Activated CD4-positive, alpha-beta T cell treated with anti-CD3 and anti-CD28 coated beads, Interleukin-2, amount 10 ng/mL, durations not matched to agents 24 days and 14 days (primary cell): ENCODE measurements at places on chromosomes 11 and 22. TPM values are rescaled to one million over a fixed set of nuclear protein-coding genes. Genes with fewer than 3 reads are reported as not detected.
A peak's percentile ranks its signal among the peaks of the same experiment; 100 is the strongest.

DNA sequence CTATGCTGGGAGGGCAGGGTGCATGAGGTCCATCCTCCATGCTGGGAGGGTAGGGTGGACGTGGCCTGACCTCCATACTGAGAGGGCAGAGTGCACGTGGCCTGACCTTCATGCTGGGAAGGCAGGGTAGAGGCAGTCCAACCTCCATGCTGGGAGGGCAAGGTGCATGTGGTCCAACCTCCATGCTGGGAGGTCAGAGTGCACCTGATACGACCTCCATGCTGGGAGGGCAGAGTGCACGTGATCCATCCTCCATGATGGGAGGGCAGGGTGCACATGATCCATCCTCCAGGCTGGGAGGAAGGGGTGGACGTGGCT lies 622.2 kb downstream of the BRD1 start:
- DNase-seq: no peak

- no peak for DNase-seq
Observed at GRCh38 chr22:49137206-49137840, 690.4 kb downstream of the BRD1 start.

DNA sequence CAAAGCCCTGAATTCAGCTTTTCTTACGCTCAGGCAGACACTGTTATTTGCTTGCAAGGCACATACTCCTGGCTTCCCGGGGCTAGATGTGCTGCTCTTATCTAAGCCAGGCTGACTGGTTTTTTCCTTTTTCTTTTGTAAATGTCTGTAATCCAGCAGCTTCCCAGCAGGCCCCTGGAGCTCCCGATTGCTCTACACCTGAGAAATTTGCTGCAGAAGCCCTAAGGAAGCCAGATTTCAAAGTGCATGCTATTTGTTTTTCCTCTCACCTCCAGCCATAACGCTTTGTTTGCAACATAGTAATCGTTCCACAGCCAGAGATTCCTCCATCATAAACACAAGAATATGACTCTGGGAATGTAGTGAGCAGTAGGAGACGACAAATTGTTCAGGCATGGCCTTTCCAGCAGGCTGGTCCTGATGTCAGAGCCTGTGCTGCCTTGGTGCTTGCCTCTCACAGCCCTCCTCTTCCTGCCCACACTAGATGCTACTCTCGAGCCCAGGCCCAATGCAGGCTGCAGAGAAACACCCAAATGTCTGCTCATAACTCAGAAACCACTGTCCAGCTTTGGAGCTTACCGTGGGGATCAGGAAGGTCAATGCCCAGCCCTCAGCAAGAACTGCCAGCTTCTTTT lies 54.7 kb upstream of the SLC6A5 start:
- DNase-seq: no peak

Gene CYP2D6
- total RNA-seq: 3.8 and 4.5 TPM in 2 replicates

GRCh38 chr11:121699801-121700200 lies 247.0 kb upstream of the SORL1-AS1 start:
- no peak for DNase-seq

Gene KIAA0930
- 45.3 and 45.6 TPM in 2 replicates for total RNA-seq

DNA sequence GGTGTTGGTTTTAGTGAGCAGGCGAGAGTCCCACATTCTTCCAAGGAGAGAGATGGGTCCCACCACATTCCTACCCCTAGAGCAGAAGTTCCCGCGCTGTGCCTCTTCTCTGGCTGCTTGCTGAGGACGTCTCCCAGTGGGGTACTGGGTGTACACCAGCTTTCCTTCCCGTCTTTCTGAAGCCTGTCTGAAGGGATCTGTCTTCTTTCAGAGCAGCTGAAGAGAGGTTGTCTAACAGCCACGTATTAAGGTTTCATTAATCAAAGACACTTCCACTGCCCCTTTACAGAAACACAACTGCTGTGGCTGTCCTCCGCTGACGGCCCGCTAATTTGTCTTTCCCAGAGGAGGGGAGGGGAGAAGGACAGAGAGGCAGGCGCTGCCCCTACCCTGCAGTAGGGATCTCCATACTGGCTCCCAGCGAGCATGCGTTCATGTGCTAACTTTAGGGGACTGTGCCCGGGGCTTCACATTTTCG lies 56.0 kb downstream of the ZBTB16 start:
- DNase-seq: no peak

DNA sequence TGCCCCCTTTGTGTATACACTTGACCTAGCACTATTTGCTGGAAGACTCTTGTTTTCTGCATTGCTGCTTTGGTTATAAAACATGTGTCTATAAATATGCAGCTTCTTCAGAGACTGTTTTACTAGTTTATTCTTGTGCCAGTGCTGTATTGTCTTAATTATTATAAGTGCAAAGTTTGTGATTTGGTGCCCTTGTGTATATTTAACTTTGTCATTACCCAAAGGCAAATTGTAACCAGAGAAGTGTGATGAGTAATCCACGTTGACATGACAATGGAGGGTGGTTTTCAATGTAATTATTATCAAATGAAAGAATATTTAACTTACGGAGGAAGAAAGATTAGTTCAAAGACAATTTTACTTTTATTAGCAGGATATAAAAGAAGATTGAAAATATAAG lies 75.0 kb upstream of the PRODH start:
- DNase-seq: no peak

DNA sequence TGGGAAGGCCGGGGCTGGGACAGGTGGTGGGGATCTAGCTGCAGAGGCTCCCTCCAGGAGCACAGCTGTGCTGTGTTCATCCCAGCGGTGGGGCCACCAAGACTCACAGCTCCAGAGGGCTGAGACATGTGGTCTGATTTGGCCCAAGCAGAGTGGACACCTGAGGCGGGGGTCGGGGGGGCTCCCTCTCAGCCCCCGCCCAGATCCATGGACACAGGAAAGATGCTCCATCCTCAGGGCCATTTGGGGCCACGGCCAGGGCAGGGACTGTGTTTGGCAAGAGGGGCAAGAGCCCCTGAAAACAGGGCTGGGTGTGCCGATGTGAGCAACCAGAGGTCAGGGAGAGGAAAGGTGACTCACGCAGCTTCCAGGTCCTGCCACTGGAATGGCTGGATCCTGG lies 219.4 kb downstream of the BRD1 start:
- DNase-seq: no peak

Gene SRSF8
- 45.9 and 46.0 TPM in 2 replicates for total RNA-seq

DNA sequence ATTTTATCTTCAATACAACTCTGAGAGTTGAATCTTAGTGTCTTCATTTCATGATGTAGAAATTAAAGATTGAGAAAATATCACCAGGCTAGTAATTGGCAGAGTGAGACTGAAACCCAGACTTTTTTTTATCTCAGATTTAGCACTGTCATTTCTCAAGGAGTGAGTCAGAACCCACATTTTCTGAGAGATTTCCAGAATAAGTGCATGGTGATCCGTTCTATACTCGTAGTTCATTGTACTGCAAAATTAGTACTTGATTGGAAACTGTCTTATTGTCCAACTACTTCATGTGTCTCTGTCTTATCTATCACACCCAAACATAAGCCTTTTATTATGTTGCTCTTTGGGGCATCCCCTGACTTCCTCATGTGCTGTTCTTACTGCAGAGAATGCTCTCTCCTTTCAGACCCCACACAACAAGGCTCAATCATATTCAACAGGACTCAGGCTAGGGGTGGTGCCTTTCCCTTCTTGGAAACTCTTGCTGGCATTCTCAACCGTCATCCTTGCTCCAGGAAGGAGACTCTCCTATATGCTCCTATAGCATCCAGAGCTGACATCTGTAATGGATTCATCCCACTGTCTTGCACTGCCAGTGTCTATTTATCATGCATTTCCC lies 76.7 kb upstream of the BLID start:
- no peak for DNase-seq

GRCh38 chr11:17428925-17429324 lies 40.5 kb upstream of the KCNJ11 start:
- DNase-seq: no peak

DNA sequence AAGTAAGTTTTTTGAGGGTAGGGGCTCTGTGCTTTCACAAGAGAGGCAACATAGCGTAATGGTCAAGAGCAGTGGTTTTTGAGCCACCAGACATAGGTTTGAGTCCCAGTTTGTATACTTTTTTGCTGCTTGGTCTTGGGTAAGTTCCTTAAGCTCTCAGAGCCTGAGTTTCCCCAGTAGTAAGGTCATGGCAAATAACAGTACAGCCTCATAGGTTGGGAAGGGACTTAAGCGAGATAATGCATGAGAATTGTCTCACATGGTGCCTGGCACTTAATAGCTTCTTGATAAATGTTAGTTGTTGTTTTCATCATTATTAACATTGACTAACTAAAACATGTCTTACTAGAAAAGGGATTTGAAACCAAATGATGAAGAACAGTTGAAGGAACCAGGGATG lies 83.1 kb downstream of the ARFGAP2 start:
- DNase-seq: no peak

DNA sequence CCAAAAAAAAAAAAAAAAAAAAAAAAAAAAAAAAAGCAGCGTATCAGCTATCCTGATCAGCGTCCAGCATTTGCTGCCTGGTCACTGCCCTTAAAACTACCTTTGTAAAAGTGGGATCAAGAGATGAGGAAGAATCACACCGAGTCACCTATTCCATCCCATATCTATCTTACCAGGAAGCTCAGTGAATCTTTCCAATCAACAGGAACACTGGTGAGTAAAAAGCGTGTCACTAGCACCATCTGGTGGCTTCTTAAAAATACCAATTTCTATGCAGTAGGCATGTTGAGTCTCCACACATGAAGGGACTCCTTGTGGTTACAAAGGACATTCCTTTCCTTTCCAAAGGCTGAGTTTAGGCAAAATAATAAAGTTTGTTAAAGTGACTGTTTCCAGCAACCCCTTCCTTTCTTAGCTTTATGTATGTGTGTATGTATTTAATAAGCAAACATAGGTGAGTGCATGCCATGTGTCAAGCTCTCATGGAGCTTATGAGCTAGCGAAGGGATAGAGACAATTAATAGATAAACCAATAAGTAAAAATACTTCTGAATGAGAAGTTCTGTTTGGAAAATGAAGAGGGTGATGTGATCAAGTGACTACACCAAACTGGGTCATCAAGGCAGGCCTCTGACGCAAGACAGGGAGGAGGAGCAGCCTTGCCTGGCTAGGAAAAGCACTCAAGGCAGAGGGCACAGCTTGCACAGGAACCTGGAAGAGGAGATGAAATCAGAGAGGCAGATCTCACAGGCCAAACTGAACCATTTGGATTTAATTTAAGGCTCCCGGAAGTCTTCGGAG lies 13.9 kb upstream of the TP53AIP1 start:
- peak; percentile 75 for DNase-seq

DNA sequence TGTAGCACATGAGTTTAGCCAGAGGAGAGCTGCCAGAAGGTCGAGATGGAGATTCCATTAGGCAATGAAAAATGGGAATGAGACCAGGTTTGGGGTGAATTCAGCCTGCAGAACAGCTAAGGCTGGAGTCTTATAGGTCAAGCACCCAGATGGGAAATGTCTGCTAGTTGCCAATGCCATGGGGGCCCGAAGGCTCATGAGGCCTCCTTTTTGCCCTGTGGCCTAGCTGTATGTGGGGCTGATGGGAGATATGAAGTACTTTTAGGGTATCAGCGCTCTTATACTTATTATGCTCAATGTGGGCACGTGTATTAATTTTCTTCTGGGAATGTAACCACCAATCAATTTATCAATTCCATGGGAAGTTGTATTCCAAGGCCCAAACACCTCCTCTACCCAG lies 8.7 kb downstream of the PPFIBP2 start:
- no peak for DNase-seq

Gene OR52A1
- total RNA-seq: not detected in 2 replicates

GRCh38 chr11:85935751-85936150 lies 80.6 kb downstream of the CCDC83 start:
- no peak for DNase-seq

Gene NOX4
- not detected in 2 replicates for total RNA-seq

- no peak for DNase-seq
Observed at GRCh38 chr11:1278766-1279673, 30.4 kb downstream of the TOLLIP start.

- no peak for DNase-seq
Observed at GRCh38 chr22:35411102-35411501, 11.2 kb downstream of the MCM5 start.

- DNase-seq: no peak
Observed at GRCh38 chr11:133251841-133252240, 280.5 kb downstream of the OPCML start.

DNA sequence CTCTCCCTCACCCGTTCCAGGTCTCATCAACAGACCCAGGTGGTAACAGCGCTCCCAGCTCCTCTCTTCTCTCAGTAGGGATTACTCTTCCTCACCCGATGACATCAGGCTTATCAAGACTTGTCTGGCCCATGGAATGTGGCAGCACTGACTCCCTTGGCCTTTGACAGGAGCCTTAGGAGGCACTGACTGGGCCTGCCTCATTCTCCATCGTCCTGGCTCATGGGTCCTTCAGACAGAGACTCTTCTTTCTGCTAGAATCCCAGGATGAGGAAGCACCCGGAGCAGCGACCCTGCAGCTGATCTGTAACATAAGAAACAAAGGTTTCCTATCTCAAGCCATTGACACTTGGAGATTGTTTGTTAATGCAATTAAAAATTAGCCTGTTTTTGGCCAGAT lies 1063.6 kb downstream of the TBC1D22A start:
- DNase-seq: no peak

- DNase-seq: no peak
Observed at GRCh38 chr11:95067841-95068219, 1.1 kb downstream of the SRSF8 start.

- no peak for DNase-seq
Observed at GRCh38 chr22:38221908-38222796, 20.4 kb downstream of the MAFF start.

GRCh38 chr11:100753172-100753543 lies 66.1 kb downstream of the ARHGAP42 start:
- DNase-seq: no peak

Gene DGCR8
- 73.2 and 74.2 TPM in 2 replicates for total RNA-seq

DNA sequence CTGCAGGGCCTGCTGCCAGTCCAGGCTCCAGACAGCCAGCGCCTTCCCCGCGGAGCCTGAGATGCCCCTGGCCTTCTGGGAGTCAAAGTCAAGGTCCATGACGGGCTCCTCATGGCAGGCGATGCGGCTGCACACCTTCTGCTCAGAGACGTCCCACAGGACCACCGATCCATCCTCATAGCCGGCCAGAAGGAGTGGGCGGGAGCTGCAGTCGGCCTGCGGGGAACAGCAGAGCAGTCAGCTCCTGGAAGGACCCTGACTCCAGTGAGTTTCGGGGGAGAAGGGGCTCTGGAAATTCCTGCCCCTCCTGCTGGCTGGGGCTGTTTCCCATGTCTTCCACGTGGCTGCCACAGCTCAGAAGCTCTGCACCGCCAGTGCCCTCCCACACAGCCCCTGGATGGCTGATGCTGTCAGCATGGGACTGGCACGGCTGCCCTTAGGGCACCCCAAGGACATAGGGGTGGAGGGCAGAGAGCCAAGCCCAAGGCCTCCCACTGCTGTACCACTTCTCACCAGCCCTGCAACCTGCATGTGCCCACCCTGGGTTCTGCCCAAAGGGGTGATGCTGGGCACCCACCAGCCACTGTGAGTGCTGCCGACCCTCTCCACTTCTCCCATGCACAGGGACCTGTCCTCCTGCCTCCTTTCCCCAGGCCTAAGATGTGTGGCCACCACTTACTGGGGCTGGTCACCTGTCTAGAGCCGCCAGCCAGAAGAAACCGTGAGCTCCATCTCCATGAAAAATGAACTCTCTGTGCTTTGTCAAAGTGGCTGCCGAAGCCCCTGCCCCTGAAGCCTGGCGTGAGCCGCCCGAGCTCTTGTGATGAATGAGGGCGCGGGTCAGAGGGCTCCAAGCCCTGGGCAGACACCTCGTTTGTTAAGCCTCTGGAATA lies 41.7 kb downstream of the TBX1 start:
- DNase-seq: no peak

- DNase-seq: peak; percentile 76
Observed at GRCh38 chr22:40463683-40464082, 93.3 kb downstream of the SGSM3 start.
